ENCODE measurements at places on chromosomes 4 and X.

DNA sequence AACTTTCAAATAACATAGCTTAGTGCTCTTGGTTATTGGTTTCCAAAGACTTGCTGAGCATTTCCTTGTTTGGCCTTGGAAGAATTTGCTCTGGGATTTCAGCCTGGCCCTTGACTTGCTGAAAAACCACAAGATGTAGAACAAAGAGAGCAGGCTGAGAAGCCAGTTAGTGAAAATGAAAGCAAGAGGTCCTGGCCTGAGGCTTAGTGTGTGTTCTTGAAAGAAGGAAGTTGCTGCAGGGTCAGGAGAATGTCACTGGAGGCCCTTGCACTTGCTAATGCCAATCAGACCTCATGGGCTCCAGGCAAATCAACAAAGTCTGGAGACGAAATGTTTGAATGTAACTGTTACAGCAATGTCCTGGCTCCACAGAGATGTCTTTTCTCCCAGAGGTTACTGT, 79.4 kb downstream of the SYNPO2 start:
- no peak for DNase-seq

DNA sequence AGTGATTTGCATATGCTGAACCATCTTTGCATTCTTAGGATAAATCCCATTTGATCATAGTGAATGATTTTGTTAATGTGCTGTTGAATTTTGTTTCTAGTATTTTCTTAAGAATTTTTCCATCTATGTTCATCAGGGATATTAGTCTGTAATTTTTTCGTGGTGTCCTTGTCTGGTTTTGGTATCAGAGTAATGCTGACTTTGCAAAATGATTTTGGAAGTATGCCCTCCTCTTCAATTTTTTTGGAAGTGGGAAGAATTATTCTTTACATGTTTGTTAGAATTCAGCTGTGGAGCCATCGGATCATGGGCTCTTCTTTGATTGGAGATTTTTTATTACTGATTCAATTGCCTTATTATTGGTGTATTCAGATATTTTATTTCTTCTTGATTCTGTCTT, 54.0 kb upstream of the TRO start:
- no peak for DNase-seq

GRCh38 chrX:106875151-106875550, 28.0 kb downstream of the RIPPLY1 start:
- no peak for DNase-seq

- DNase-seq: peak; percentile 36
Measured at GRCh38 chrX:15929194-15929593, 74.6 kb upstream of the AP1S2 start.
